ENCODE measurements at places on chromosomes 3 and 15.

DNA sequence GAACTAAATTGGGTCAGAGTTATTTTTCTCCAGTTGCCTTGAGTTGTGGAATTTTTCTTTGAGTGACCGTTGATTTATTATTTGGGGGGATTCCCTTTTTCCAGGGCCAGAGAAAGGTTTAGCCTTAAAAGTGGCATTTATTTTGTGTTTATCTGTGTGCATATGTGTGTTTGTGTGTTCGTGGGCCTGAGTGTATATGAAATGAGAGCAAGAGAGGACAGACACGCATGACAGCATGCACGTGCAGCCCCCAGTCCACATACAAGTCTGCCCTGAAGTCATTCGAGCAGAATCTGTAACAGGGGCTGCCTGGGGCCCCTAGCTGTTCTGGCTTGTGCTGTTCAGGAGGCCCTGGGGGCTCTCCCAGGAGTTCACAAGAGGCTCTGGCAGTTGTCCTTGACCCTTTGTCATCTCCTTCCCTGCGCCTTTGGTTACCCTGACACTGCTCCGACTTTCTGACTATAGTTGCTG, 18.3 kb upstream of the TRAK1 start:
- DNase-seq: no peak

- DNase-seq: no peak
These were observed 22.8 kb downstream of the TMEM43 start for GRCh38 chr3:14147617-14148016.

DNA sequence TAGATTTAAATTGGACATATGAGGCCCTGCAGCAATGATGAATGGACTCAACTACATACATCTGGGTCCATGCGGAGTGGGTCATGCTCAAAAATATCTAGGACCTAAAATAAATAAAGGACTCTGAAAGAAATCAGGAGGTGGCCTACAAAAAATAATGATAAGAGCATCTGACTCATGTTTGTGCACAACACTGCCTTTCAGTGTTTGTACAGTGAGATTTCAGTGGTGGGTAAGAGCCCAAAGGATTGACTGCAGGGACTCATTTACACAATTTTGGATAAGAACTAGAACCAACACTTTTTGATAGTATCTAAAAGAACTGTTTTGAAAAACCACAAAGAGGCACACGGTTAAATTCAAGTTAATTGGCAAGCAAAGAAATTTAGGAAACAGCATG, 285.5 kb downstream of the SLC9A9 start:
- DNase-seq: no peak

DNA sequence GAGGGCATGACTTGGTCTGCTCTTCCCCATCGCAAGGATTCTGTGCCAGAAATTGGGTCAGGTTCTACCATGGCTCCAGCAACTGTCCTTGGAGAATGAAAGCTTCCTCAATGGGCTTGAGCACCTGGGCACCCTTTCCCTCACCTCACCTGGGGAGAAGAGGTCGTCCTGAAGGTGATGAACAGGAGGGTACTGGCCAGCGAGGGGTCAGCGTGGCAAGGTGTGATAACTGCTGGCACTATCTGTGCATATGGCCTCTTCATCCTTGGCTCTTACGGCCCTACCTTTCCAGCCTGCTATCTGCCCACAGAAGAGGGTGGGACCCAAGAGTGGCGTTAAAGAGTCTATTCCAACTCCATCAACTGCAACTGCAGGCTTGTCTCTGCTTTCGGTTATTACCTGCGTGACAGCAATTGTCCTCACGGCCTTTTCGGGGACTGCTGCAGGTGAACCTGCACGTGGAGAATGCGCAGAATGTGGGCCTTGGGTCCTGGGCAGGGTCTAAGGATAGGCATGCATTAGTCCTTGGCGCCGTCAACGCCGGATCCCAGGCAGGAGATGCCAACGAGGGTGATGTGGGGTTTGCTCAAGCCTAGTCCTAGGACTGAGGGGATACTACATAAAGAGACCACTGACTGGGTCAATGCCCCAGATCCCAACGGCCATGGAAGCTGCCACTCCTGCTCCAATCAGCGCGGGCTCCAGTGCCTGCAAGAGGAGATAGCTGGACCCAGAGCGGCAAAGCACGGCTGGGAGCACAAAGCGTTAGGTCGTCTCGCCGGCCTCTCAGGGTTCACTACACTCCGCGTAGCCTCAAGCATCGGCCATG, 625 bp upstream of the RBM15B start:
- no peak for DNase-seq

- DNase-seq: no peak
These were observed 152.4 kb upstream of the MRPL3 start for GRCh38 chr3:131655070-131655690.

- no peak for DNase-seq
These were observed 45.9 kb downstream of the NIPA2 start for GRCh38 chr15:22884344-22884743.

- no peak for DNase-seq
These were observed 44.8 kb downstream of the CYP11A1 start for GRCh38 chr15:74322558-74323180.

GRCh38 chr15:99566157-99566897, 543 bp downstream of the MEF2A start:
- no peak for DNase-seq

GRCh38 chr3:53190659-53191058, 29.6 kb downstream of the PRKCD start:
- no peak for DNase-seq

GRCh38 chr3:151919030-151919328, 45.5 kb downstream of the SUCNR1 start:
- DNase-seq: no peak

DNA sequence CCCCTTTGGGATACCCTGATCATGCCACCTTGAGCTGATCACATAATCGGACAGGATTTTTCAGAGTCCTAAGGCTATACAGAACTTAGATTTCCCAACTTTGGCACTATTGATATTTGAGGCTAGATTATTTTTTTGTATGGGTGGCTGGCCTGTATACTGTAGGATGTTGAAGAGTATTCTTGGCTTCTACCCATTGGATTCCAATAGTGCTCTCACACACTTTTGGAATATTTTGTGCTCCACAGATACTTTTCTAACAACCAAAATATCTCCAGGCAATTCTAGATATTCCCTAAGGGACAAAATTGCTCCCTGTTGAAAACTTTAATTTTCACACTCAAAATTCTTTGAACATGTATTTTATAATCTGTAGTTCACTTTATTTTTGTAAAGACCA, 125.1 kb downstream of the ABI3BP start:
- DNase-seq: no peak

Data from NCI-H187 treated with DMSO at 0.1 percent for 48 hours (cell line).